Testis (tissue), 5 donors: ENCODE measurements at places on chromosomes 2 and 18. TPM values are rescaled to one million over a fixed set of nuclear protein-coding genes. Genes with fewer than 3 reads are reported as not detected.

DNA sequence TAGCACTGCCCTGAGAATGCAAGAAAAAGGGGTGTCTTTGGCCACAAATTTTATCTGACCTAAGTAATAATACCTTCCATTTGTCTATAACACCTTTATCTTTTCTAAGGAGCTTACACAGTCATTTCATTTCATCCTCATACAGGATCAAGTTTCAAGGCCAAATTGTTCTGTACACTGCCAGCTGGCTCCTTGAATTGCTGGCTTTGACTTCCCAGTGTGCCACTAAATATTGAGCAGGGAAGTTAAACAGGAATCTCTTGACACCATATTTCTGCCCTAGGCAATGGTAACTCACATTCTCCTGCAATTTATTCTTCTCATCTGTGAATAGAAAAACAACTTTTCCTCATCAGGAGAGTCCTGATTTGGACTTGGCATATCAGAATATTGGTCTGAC is 195.1 kb upstream of the LRP1B start:
- DNase-seq: no peak

GRCh38 chr2:159518321-159519005 is 97.9 kb downstream of the BAZ2B start:
- DNase-seq: no peak

GRCh38 chr18:26574958-26575864 is 26.9 kb upstream of the KCTD1 start:
- DNase-seq: peak; percentile 68

BMP10 gene
- not detected for total RNA-seq

TEX51 gene
- total RNA-seq: 16.3 TPM

TMEM163 gene
- 37.3 TPM for total RNA-seq
